ENCODE measurements at places on chromosomes 6 and 20. TPM values are rescaled to one million over a fixed set of nuclear protein-coding genes. Genes with fewer than 3 reads are reported as not detected.

DNA sequence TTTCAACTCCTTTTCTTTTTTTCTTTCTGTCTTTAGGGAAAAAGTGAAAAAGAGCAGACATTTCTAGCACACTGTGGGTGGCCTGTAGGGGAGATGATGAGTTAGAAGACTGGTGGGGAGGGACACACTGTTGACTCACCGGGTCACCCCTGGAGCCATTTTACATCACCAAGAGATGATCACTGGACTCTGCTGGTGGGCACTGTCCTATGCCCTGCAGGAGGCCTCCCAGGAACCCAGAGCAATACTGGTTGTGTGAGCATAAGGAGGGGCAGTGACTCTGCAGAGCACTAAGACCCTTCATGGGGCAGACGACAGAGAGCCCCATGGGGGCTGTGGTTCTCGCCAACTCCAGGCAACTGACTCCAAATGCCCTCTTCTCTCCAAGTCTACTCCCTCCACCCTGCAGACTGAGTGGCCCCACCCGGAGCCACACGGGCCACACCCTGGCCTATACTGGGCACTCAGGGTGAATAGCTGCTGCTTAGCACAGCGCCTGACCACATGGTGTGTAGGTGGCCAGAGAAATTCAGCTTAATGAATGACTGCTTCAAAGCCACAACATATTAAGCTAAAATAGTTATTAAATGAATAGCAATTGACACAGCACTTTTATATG, 177.5 kb downstream of the CDC5L start:
- H3K27me3 ChIP-seq = no peaks in the 10 kb centered on the region
- no peaks in the 10 kb centered on the region for H3K36me3 ChIP-seq
- H3K4me3 ChIP-seq = no peak overlapping the region
- peak; percentile 28 for DNase-seq
- H3K4me1 ChIP-seq = no peaks in the 10 kb centered on the region

DNA sequence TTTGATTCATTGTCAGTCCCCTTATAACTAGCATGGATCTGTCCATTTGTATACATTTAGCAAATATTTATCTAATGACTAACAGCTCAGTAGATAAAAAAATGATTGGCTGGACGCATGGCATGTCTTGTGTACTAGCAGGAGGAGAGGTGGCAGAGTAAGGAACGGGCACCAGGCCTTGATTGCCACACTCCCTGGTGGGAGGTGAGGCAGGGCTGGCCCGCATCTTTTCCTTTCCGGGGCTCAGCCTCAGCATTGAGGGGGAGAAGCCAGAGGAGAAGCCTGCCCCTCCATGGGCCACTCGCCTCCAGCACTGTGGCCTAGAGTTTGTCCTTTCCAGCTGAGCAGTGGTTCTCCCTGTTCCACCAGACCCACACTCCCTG, 84.9 kb upstream of the TMEM181 start:
- peak overlapping the region; percentile 21 for H3K4me3 ChIP-seq
- no peaks in the 10 kb centered on the region for H3K27me3 ChIP-seq
- peaks cover 16% of the 10 kb centered on the region for H3K4me1 ChIP-seq
- DNase-seq = no peak
- H3K27ac ChIP-seq = peak overlapping the region; percentile 57

DNA sequence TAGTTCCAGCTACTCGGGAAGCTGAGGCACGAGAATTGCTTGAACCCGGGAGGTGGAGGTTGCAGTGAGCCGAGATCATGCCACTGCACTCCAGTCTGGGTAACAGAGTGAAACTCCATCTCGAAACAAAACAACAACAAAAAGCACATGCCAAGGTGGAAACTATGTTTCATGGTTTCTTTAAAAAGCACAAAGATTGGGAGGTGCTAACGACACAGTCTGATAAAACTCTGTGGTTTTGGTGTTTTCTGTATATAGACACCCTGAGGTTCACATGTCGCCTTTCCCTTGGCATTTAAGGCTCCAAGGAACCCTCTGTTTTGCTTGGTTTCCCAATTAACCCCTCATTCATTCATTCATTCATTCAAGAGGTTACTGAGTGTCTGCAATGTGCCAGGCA, 253.4 kb upstream of the SULF2 start:
- no peak overlapping the region for H3K4me3 ChIP-seq
- H3K36me3 ChIP-seq = no peaks in the 10 kb centered on the region
- no peaks in the 10 kb centered on the region for H3K27me3 ChIP-seq
- no peak for DNase-seq

DNA sequence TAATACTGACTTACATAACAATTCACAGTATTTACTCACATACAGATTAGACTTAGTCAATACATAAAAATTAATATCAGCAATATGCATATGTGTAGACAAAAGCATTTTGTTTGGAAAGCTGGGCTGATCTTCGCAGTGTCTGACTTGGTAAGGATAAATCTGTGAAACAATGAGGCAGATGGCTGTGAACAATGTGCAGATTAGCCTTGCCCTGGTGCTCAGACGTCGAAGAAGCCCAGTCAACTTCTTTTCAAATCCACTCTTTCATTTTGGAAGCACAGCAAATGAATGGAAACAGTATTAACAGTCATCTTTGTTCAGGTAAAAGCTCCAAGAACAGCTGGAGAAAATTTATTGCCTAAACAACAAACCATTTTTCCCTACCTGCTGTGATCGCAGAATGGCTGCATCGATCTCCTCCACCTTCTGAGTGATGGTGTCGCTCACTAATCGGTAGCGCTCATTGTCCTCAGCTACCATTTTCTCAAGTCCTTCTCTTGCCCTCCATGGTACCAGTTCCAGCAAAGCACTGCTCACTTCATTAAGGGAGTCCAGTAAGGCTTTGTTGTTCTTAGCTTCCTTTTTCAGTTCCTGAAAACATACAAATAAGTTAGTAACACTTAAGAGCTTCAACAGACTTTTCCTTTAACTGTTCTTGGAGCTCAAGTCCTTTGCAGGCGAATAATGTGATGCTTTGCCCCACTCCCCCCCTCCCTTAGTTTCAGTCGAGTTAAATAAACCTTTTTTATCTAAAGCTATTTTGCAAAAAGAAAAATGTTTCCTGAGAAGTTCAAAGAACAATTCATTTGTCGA, 116.5 kb downstream of the DST start:
- peaks cover 59% of the 10 kb centered on the region for H3K36me3 ChIP-seq
- H3K27ac ChIP-seq = peak overlapping the region; percentile 55
- H3K27me3 ChIP-seq = no peaks in the 10 kb centered on the region

Gene LHFPL5
- total RNA-seq = not detected

DNA sequence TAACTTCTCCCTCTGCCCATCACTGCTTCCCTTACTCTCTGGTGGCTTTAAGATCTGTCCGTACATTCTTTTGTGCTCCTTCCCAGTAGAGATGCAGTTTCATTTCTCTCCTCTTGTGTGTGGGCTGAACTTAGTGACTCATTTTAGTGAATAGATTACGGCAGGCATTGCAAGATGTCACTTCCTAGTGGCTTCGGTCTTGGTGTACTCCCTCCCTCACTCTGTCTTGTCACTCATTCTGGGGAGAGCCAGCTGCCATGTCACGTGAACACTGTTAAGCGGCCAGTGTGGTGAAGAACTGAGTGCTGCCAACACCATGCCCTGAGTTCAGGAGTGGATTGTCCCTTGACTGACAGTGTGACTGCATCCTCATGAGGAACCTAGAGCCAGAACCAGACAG, 115.9 kb downstream of the OTOR start:
- H3K36me3 ChIP-seq = no peaks in the 10 kb centered on the region
- no peaks in the 10 kb centered on the region for H3K27me3 ChIP-seq
- DNase-seq = no peak
- H3K27ac ChIP-seq = no peak overlapping the region

DNA sequence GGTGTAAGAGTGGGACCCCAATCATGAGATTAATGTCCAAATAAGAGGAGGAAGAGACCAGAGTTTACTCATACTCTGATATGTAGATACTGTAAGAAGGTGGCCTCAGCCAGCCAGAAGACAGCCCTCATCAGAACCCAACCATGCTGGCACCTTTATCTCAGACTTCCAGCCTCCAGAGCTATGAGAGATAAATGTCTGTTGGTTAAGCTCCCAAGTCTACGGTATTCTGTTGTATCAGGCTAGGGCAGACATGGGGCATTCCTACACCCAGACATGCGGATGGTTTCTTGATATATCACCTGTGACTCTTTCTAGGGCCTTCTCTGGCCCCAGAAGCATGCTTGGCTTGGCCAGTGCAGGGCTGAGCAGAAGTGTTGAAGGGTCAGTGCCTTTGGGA, 247.4 kb upstream of the RIN2 start:
- no peak for DNase-seq
- no peak overlapping the region for H3K4me3 ChIP-seq
- H3K36me3 ChIP-seq = no peaks in the 10 kb centered on the region
- H3K4me1 ChIP-seq = no peaks in the 10 kb centered on the region
- H3K27me3 ChIP-seq = no peaks in the 10 kb centered on the region

GRCh38 chr20:38680500-38681306, 43.6 kb upstream of the SLC32A1 start:
- peak; percentile 91 for DNase-seq
- no peaks in the 10 kb centered on the region for H3K4me1 ChIP-seq
- no peaks in the 10 kb centered on the region for H3K36me3 ChIP-seq
- no peak overlapping the region for H3K27ac ChIP-seq

Gene HMGCLL1
- total RNA-seq = 0.20 TPM

All from endodermal cell (in vitro differentiated cells).